ENCODE measurements at places on chromosomes 2 and 18. TPM values are rescaled to one million over a fixed set of nuclear protein-coding genes. Genes with fewer than 3 reads are reported as not detected.

Gene OR6B3
- not detected for total RNA-seq

Gene MAPK4
- not detected for total RNA-seq

Gene FZD7
- 12.1 TPM for total RNA-seq

Gene CFAP53
- total RNA-seq = 1.2 TPM

Gene SCN7A
- total RNA-seq = not detected

Gene CNRIP1
- total RNA-seq = 44.7 TPM

Gene TFCP2L1
- not detected for total RNA-seq

Gene LINC00305
- total RNA-seq = not detected

Gene ANKRD30B
- not detected for total RNA-seq

Gene OSR1
- total RNA-seq = 2.3 TPM

Gene CD8A
- total RNA-seq = not detected

Gene SEMA4C
- total RNA-seq = 20.9 TPM

All from myometrial cell (primary cell).